ENCODE measurements at places on chromosomes 4 and X.

GRCh38 chr4:123673971-123674370 is 277.4 kb downstream of the SPRY1 start:
- no peak for DNase-seq

GRCh38 chrX:10030570-10030969 is 63.4 kb downstream of the CLDN34 start:
- DNase-seq, result no peak

DNA sequence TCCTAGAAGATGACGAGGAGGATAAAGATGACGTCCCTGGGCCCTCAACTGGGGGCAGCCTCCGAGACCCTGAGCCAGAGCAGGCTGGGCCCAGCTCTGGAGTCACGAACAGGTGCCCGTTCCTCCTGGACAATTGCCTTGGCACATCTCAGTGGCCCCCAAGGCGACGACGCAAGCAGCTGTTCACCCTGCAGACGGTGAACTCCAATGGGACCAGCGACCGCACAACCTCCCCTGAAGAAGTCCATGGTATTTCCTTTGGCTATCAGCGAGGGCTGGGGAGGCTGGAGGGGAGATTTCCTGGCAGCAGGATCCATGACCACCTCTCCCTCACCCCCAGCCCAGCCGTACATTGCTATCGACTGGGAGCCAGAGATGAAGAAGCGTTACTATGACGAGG is 11.9 kb downstream of the USP11 start:
- DNase-seq, result no peak

GRCh38 chr4:124253080-124253479 is 459.5 kb downstream of the ANKRD50 start:
- DNase-seq, result no peak

DNA sequence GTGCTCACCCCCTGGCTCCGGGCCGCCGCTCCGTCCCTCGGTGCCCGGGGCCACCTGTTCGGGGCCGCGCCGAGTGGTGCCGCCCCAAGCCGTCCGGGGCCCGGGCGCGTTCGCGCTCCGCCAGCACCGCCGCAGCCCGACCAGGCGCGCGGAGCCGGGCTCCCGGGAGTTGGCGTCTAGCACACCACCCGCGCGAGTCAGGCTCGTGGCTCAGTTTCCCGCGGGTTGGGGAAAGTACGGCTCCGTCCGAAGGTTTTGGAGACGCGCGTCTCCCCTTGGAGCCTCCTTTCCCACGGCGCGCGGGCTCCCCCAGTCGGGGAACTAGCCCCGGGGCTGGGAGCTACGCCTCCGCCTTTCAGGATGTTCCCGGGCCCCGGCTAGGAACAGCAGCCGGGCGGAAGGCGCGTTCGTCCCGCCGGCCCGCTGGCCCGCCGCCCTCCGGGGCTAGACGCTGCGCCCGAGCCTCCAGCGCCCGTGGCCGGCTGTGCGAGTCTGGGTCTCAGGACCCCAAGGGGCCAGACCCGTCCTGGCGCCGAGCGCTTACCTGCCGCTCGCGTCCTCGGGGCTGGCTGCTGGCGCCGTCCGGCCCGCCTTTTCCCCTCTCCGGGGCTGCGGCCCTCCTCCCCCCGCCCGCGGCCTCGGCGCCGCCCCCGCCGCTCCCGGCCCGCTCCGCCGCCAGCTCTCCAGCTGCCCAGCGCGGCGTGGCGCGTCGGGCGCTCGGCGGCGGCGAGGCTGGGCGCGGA is at the start of gene ADGRG2:
Gene ADGRG2 (minus strand): TSS at position 571 of the 743 bp plus-strand sequence. CDS start 53,634 bp downstream, outside the sequence.
- DNase-seq, result no peak

- DNase-seq, result no peak
These were observed 589.5 kb upstream of the LCORL start for GRCh38 chr4:18611026-18611425.

DNA sequence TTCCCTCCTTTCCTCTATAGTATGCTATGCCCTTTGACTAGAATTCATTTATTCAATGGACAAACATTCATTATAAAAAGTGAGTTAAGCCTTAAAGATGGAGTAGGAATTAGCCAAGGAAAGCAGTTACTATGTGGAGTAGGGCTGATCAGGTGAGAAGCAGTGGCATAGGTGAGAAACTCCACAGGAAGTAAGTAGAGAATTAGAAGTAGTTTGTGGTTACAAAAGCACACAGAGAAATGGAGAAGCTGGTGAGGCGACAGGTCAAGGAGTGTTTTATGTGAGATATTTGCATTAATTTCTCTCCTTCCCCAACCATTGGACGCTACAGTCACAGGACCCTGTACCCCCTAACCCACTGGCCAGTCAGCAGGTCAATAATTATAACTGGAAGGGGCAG is 30.6 kb downstream of the SETD7 start:
- no peak for DNase-seq

DNA sequence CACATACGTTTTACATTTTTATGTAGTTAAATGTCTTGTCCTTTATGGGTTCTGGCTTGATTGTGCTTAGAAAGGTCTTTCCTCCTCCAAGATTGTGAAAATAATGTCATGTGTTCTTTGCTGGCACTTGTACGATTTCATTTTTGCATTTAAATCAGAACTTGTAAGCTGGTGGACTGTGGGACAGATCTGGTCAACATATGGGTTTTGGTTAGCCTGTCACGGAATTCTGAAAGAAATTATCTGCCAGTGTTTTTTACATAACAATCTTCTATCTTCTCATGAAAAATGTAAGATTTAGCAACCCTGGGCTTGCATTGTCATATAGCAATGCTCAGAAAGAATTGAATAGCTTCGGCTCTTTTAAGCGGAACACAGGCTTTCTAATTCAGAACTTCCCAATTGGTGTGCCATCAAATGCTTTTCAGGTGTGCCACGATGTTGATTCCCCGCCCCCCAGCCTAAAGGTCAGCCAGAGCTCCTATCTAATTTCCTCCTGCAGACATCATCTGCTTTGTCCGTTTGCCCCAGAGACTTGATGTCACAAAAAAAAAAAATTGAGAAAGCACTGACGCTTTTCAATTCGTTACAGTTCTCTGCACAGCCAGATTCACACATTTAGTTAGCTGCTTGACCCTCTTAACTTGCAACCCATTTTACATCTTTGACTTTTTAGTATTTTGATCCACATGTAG is 16.2 kb downstream of the AFF1 start:
- DNase-seq, result no peak

DNA sequence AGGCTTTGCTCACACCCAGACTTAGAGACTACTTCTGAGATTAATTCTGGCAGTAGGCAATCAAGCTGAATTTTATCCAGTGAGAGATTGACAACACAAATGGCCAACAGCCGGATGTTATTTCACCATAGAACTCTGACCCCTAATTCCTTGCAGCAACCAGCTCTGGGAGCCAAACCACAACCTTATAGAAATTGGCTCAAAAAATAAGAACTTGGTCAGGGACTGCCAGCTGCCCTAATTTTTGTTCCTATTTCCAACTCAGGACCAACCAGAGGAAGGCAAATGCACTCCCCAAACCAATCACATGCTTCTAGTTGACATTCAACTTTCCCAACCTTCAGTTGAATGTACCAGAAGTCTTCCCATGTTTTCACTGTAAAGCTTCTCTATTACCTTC is 269.7 kb downstream of the HS3ST1 start:
- DNase-seq, result no peak

DNA sequence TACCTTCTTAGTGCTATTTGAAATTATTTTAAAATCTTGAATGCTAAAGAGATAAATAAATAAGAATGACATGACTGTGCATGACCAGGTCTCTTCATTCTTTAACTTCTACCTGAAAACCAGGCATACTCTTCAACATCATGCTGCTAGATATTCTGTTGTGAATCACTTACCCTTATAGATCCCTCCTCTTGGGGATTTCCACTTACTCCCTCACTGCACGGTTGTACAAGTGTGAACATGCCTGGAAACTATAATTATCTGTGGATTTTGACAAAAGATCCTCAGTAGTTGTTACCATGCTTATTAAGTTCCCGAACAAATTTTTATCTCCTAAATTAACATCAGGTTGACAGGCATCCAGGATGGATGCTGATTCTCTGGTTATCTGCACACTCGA is 54.3 kb downstream of the ADGRL3 start:
- DNase-seq, result no peak

- DNase-seq, result no peak
These were observed 4.3 kb upstream of the SHROOM2 start for GRCh38 chrX:9781941-9782340.

DNA sequence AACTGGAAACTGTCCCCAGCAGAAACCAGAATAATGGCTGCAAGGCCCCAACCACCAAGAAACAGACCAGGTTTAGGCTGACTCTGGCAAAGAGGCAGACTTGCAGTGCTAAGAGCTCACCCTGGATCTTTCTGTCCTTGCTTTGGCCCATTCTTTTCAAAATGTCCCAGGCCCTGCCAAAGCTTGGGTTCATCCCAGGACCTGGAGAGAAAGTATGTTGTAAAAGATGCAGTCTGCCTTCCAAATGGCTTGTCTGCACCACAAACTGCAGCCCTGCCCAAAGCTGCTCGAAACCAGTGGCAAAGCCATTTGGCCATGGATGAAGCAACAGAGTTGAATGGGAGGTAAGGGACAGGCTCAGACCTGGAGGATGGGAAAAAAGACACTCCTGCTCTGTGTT is 38.0 kb upstream of the LNX1 start:
- DNase-seq, result no peak

DNA sequence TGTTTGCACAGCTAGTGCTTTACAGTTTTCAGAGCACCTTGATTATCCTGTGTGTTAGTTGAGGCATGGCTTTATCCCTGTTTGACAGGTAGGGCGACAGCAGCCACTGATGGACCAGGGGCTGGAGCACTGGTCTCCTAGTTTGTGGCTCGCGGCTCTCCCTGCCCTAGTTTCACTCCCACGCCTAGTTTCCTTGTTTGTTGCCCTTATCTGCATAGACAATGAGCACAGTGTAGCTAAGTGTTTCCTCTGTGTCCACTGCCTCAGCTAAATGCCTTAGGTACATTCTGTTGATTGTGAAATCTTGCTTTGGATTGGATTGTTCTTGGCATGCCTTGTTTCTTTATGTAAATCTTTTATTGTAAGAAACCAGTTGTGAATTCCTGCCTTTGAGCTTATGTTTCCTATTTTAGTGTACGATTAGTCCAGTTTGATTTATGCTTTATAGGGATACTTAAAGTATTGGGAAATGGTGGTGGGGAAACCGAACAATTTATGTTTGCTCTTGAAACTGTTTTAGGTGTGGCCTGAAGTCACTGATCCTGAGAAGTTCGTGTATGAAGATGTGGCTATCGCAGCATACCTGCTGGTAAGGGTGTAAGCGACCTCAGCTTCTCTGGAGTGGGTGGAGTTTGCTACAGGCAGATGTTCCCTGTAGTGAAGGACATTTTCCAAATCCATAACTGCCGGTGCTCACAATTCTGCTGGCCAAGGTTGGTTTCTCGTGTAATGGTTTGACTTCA is 11.0 kb downstream of the TRMT44 start:
- DNase-seq, result no peak

DNA sequence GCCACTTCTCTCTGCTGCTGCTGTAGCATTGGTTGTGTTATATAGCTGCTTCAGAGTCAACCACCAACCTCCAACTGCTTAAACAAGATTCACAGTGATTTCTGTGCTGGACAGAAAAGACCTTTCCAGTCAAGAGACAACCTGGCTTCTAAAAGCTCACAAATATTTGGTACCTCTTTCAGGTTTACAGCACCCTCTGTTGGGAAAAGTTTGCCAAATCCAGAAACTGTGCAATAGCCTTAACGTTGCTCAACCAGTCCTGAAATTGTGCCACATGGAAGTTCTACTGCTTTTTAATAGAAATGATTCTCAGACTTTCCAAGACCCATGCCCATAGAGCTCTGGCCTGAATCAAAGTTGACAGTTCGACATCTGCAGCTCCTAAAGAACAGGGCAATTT is 842.1 kb upstream of the HTR2C start:
- DNase-seq, result no peak

GRCh38 chrX:137032841-137033773 is 688 bp downstream of the GPR101 start:
- DNase-seq, result no peak

DNA sequence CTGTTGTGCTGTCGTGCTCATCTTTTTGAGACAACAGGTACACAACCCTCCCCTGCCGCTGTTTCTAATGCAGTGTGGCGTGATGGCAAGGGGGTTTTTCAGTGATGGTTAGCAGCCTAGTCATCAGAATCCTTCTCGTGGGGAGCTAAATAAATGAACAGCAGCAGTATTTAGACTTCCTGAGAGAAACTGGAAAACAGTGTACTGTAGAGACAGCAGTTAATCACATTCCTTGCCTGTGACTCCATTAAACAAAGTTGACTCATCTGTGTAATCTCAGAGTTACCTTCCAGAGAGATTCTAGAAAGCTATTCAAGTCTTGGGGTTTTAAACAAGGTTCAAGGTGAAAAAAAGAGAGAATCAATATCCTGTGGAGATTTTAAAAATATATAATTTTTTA is 1753.2 kb upstream of the PCDH7 start:
- DNase-seq, result no peak

- no peak for DNase-seq
These were observed 17.0 kb downstream of the DYNLT3 start for GRCh38 chrX:37830371-37830770.

DNA sequence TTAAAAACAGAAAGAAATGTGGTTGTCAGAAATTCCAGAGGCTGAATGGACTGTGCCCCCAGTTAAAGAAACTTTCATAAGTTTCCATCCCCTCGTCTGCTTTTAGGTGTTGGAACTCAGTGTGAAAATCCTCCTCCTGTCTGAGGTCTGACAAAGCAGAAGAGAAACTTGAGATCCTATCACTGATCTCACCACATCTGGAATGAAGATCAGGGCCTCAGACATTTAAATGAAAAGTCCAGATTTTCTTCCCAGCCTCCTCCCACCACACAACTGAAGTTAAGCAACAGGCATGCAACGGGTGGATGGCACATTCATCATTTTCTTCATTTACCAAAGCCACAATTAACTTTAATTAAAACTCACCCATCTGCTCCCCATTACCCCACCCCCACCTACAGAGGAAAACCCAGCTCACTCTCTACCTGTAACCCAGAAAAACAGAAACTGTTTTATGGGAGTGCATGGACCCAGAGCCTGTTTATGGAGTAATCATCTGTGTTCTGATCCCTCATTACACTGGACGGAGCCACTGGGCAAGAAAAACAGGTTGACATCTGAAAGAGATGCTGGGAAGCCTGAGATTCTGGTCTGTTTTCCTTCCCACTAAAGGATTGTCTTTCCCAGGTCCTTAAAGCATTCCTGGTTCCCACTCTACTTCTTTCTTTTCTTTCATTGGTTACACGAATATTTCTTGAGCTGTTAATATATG is 58.1 kb upstream of the HOPX start:
- DNase-seq, result no peak
